Endodermal cell (in vitro differentiated cells): ENCODE measurements at places on chromosomes 11 and 22.

GRCh38 chr11:128575961-128576350, 11.4 kb downstream of the ETS1 start:
- H3K4me1 ChIP-seq, result peaks cover 3% of the 10 kb centered on the region
- no peaks in the 10 kb centered on the region for H3K36me3 ChIP-seq
- DNase-seq, result no peak
- H3K27me3 ChIP-seq, result peaks cover 27% of the 10 kb centered on the region

DNA sequence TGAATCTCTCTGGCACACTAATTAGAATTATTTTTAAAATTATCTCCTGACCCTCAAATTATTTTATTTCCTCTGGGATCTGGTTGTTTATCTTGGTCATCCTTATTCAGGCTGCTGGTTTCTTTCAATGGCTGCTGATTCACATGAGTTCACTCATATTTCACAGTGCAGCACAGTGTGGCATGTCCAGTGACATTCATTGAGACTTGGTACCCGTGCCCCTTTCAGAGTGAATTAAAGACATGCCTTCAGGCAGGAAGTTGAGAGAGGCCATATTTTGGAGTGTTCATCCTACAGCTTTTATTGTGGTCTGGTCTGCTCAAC, 13.5 kb downstream of the DCPS start:
- no peak overlapping the region for H3K4me3 ChIP-seq
- H3K4me1 ChIP-seq, result peaks cover 4% of the 10 kb centered on the region
- H3K27ac ChIP-seq, result no peak overlapping the region
- DNase-seq, result no peak
- H3K36me3 ChIP-seq, result peaks cover 8% of the 10 kb centered on the region
- H3K27me3 ChIP-seq, result no peaks in the 10 kb centered on the region

- H3K27me3 ChIP-seq, result no peaks in the 10 kb centered on the region
- peaks cover 72% of the 10 kb centered on the region for H3K36me3 ChIP-seq
- H3K4me1 ChIP-seq, result no peaks in the 10 kb centered on the region
- no peak for DNase-seq
Measured at GRCh38 chr11:59199546-59200422, 12.9 kb downstream of the MPEG1 start.

GRCh38 chr22:42797011-42797410, 60.1 kb downstream of the ARFGAP3 start:
- peaks cover 5% of the 10 kb centered on the region for H3K4me1 ChIP-seq
- no peaks in the 10 kb centered on the region for H3K27me3 ChIP-seq
- peaks cover 15% of the 10 kb centered on the region for H3K36me3 ChIP-seq
- no peak overlapping the region for H3K27ac ChIP-seq
- peak; percentile 31 for DNase-seq
- no peak overlapping the region for H3K4me3 ChIP-seq

DNA sequence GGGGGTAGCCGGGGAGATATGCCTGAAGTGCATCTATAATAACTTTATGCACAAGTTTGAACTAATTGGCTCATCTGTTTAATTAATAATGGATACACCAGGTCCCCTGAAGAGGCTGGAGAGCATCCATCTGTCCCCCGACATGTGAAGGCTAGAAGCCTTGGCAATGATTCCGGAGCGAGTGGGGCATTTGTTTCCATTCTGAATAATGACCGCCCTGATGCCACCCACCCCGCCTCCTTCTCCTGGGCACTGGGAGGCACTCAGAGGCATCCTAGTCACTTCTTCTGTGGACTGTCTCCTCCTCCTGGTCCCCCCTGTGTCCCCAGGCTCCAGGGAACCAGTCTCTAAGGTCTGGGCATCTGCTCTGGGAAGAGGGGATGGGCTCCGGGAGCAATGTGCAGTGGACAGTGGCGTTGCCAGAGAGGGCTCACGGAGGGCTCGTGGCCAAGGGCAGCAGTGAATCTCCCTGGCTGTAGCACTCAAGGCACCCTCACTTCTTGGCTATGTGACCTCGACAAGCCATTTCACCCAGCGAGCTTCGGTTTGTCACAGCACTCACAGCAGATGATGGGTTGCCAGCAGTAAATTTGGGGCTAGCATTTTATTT, 64.7 kb downstream of the TSPAN18 start:
- no peak overlapping the region for H3K27ac ChIP-seq
- no peak for DNase-seq
- no peaks in the 10 kb centered on the region for H3K36me3 ChIP-seq
- no peak overlapping the region for H3K4me3 ChIP-seq
- H3K27me3 ChIP-seq, result no peaks in the 10 kb centered on the region

DNA sequence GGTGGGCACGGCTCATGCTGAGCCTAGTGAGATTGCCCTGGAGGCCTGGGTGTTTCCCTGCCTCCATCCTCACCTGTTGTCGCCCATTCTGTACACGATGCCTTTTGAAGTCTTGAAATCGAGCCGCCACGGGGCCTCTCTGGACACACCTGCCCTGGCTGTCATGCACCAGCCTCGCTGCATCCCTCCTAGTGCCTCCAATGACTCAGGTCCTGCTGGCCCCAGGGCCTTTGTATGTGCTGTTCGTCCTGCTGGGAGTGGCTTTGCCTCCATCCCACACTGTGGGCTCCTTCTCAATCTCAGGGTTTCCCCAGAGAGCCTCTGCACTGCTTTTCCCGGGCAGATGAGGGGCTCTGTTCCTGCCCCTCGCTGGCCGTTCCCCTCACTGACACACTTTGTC, 8.9 kb upstream of the MYEOV start:
- H3K4me1 ChIP-seq, result peaks cover 12% of the 10 kb centered on the region
- H3K36me3 ChIP-seq, result no peaks in the 10 kb centered on the region
- H3K27ac ChIP-seq, result no peak overlapping the region
- no peaks in the 10 kb centered on the region for H3K27me3 ChIP-seq

GRCh38 chr22:48494256-48494967, 1333.3 kb downstream of the BRD1 start:
- peaks cover 8% of the 10 kb centered on the region for H3K4me1 ChIP-seq
- H3K36me3 ChIP-seq, result no peaks in the 10 kb centered on the region
- DNase-seq, result peak; percentile 35
- no peak overlapping the region for H3K27ac ChIP-seq
- peaks cover 9% of the 10 kb centered on the region for H3K27me3 ChIP-seq
- H3K4me3 ChIP-seq, result no peak overlapping the region

DNA sequence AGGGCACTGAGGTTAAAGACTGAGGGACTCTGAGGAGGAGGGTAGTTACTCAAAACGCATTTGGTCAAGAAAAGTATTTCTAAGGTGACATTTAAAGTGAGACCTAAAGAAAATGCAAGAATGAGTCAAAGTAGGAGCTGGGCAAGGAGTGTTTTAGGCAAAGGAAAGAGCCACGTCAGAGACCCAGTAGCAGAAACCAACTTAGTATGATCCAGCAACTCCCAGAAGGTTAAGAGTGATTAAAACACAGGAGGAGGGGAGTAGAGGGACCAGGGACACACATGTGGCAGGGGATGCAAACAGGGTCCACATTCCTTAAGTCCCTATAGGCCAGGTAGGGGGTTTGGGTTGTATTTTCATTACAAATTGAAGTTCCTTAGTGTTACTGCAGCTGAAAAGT, 24.3 kb upstream of the CCDC34 start:
- H3K36me3 ChIP-seq, result peaks cover 66% of the 10 kb centered on the region
- H3K27me3 ChIP-seq, result no peaks in the 10 kb centered on the region
- no peak overlapping the region for H3K4me3 ChIP-seq
- DNase-seq, result no peak

GRCh38 chr11:1394936-1395772, 5.4 kb downstream of the BRSK2 start:
- no peaks in the 10 kb centered on the region for H3K4me1 ChIP-seq
- no peaks in the 10 kb centered on the region for H3K36me3 ChIP-seq
- no peak for DNase-seq
- peaks cover 13% of the 10 kb centered on the region for H3K27me3 ChIP-seq
- H3K27ac ChIP-seq, result no peak overlapping the region
- no peak overlapping the region for H3K4me3 ChIP-seq
